ENCODE measurements at places on chromosomes 13 and 19. TPM values are rescaled to one million over a fixed set of nuclear protein-coding genes. Genes with fewer than 3 reads are reported as not detected.
A peak's percentile ranks its signal among the peaks of the same experiment; 100 is the strongest.

GRCh38 chr13:101424381-101425155, 8.3 kb upstream of the NALCN start:
- no peak for DNase-seq

GRCh38 chr19:33947265-33947964, 150.7 kb downstream of the KCTD15 start:
- DNase-seq = no peak

GRCh38 chr13:45564133-45564776, 51.3 kb downstream of the ERICH6B start:
- no peak for DNase-seq

- no peak for DNase-seq
Measured at GRCh38 chr13:101569807-101570206, 117.3 kb downstream of the ITGBL1 start.

GRCh38 chr13:27923794-27924528, 4.2 kb downstream of the PDX1 start:
- no peak for DNase-seq

GRCh38 chr13:29310806-29311205, 284.7 kb downstream of the SLC7A1 start:
- no peak for DNase-seq

GRCh38 chr13:43761616-43762315, 25.0 kb downstream of the ENOX1 start:
- DNase-seq = no peak

GRCh38 chr13:99806671-99807070, 164.9 kb downstream of the ZIC5 start:
- DNase-seq = no peak

DNA sequence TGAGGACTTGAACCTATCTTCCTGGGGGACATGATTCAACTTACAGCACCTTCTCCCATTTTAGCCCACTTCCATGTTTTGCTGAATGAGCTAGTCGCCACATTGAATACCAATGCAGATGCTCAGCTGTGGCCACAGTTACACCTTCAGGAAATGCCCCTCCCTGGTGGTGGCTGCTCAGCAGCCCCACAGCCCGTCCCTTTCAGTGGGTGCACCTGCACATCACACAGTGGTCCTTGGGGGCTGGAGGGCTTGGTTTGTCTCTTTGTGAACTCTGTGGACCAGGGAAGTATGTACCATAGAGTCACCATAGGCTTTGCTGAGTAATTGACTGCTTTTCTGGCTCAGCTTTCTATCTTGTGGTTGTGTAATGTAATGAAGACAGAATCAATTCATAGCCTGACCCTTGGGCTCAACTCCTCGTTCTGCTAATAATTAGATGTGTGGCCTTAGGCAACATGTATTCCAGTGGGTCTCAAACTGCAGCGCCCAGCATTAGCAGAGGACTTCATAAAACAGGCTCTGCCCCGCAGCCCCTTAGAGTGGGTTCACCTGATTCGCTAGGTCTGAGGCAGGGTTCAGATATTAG, 48.1 kb upstream of the FARP1 start:
- DNase-seq = no peak

GRCh38 chr19:10195199-10195519, 406 bp upstream of the DNMT1 start:
- no peak for DNase-seq

DNA sequence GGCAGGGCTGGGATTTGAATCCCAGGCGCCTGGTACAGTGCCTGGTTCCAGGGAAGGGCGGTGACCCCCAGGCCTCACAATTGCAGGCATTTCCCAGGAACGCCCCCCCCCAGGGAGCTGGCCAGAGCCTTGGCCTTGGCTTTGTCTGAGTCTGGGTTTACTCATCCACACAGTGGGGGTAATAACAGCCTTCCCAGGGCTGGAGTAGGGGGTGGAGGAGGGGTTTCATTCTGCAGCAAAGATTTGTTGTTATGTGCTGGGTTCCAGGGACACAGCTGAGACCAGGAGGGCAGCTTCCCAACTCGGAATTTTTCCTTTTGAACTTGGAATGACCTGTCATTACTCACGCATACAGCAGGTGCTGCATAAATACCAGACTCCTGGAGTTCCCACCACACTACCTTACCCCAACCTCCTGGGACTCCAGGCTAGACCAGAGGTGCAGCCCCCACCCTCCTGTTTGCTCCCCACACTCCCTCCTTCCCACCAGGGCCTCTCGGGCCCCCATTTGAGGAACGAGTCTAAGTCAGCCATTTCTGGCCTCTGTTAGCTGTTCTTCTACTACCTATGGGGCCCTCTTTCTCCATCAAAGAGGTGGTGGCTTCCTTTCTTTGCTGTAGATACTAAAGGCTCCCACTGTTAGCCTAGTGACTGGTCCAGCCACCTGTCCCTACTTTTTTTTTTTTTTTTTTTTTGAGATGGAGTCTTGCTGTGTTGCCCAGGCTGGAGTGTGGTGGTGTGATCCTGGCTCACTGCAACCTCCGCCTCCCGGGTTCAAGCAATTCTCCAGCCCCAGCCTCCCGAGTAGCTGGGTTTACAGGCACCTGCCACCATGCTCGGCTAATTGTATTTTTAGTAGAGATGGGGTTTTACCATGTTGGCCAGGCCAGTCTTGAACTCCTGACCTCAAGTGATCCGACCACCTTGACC, 1.6 kb upstream of the ADAMTS10 start:
- DNase-seq = peak; percentile 41

DNA sequence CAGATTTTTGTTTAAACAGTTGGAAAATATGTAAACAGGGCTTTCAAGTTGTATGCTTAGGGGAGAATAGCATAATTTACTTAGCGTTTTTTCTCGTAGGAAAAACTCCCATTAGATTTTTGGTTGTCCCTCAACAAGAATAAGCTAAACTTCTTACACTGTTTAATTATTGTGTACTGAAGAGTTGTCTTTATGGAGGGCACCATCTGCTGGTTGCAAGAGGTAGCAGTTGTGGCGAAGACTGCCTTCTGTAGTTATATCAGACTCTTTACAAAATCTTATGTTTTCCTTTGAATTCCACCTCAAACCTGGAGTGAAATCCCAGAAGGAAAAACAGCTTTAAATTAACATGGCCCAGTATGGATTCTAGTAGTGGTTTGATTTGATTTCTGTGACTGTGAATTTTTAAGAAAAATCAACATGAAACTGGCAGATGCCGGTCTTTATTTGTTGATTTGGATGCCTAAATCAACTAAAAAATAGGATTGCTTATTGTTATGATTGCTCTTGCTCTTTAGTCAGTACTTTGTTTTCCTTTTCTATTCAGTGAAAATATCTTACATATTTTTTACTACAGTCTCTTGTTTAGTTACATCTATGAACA, 53.4 kb downstream of the PDS5B start:
- peak; percentile 61 for DNase-seq

DNA sequence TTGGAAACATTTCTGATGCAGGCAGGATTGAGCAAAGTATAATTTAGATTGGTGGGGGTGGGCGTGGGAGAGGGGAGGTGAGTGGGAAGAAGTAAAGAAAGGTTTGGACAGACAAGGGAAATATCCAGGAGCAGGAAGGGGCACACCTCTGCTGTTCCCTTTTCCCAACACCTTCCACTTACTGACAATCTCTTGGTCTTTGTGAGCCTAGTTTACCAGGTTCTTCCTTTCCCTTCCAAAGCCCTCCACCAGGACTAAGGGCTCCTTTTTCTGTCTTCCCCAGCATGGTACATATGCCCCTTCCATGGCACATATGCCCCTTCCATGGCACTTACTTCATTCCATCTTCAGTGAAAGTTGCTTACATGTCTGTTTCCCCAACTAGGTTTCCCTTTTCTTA, 6.2 kb upstream of the THSD1 start:
- DNase-seq = no peak

DNA sequence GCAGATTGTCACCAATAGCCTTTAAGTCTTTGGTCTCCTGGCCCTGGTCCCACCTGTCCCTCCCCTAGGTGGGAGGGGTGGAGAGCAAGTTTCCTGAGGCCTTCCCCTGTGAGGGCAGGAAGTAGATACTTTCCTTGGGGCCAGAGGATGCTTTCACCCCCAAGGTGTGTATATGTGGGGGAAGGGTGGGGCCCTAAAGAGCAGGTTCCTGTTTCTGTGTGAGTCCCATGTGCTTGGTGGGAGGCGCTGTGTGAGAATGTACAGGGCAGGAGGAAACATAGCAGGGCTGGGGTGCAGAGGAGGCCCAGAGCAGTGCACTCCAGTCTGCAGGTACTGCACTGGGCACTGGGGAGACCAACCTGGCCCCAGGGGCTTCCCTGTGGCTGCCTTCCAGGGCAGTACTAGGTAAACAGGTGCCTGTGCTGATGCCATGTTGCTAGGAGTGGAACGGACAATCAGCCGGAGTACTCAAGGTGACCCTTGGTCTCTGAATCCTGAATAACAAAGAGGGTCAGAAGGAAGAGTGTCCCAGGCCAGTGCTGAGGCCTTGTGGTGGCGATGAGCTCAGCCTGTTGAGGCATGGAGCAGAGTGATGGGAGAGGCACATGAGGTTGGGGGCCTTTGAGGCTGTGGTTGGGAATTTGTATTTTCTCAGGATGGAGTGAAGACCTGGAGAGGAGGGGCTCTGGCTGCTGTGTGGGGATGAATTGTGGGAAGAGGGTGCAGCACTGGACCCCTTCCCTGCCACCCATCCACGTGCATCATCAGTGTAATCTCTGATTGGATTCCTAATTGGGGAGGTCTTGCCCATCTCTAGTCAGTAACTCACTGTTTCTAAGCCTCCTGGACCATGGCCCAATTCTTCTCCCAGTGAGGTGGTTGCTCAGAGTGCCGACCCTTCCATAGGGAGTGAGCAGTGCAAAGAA, 5.1 kb downstream of the EGLN2 start:
- peak; percentile 70 for DNase-seq

DNA sequence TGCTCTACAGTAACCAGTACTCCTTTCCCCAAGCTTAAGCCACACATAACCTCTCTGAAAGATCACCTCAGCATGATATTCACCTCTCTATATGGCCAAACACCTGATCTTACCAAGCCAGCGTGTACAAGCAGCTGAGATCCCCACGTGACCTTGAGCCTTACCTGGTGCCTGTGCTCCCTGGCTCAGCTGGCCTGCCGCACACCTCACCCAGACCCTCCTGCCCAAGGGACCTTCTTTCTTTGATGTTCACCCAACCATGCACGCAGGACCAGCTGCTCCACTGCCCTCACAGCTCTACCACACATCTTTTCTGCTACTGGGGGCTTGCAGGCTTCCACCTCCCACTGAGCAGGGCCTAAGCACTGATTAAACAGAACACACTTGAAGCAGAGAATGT, 9.0 kb downstream of the DHRS12 start:
- DNase-seq = no peak

GRCh38 chr13:41565216-41565615, 107.9 kb downstream of the RGCC start:
- no peak for DNase-seq

- no peak for DNase-seq
Measured at GRCh38 chr13:35697186-35697730, 220.8 kb upstream of the MAB21L1 start.

DNA sequence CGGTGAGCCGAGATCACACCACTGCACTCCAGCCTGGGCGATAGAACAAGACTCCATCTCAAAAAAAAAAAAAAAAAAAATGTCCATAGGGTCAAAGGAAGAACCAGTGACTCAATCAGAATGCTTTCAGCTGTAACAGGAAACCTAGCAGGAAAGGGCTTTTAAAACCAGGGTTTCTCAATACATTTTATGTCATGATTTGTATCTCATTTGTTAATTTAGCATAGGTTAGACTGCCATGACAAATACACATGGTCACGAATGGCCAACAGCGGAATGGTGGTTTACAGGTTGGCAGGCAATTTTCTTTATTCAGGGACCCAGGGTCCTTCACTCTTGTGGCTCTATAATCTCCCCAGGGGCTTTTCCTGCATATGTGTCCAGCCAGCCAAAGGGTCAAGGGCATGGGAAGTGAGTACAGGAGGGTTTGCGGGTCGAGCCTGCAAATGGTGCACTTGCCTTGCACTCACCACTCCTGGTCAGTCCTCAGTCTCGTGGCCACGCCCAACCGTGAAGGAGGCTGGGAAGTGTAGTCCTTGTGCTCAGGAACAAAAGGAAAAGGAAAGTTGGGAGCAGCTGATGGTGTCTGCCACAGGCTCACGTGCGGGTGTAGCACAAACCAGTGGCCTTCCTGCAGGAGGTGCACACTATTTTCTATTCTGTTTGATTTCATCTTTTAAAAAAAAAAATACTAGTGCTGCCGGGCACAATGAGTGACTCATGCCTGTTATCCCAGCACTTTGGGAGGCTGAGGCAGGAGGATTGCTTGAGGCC, 14.8 kb downstream of the DHX34 start:
- no peak for DNase-seq

- no peak for DNase-seq
Measured at GRCh38 chr13:109778102-109778542, 8.3 kb downstream of the IRS2 start.

DNA sequence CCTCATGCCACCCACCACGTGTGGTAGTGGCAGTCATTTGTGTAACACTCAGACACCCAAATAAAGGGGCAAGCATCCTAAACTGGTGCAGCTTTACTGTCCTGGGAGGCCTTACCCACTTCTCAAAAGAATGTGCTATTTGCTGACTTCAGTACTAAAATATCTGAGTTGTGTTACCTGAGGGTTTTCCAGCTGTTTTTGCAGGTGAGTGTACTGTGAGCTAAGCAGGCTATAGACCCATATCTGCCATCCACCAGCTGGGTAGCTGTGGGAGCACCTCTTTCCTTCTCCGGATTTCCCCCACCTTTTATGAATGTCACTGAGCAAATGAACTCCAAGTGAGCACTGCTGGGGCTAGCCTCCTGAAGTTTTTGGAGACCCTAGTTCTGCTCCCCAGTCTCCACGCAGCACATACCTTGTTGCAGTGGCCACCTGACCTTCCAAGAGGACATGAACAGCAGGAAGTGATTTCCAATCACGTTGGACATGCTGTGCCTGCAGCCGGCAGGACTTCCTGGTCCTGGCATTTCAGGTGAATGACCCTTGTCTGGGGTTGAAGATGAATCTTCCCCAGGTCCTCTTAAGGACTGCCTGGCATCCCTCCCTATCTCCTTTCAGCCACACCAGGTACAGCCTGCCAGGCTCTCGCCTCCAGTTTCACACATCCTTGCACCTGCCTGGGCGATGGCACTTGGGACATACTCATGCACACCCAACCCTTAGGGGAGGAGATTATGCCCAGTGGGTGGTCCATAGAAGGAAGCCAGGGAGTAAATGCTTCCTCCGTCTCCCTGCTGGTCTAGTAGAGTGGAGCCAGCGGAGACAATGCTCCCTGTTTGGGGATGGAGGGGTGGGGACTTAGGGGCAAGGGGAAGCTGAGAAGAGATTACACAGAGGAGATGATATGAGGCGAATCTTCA, 109.5 kb upstream of the SPATA13 start:
- no peak for DNase-seq

GRCh38 chr13:99067159-99067985, 89.5 kb upstream of the DOCK9 start:
- DNase-seq = no peak

DNA sequence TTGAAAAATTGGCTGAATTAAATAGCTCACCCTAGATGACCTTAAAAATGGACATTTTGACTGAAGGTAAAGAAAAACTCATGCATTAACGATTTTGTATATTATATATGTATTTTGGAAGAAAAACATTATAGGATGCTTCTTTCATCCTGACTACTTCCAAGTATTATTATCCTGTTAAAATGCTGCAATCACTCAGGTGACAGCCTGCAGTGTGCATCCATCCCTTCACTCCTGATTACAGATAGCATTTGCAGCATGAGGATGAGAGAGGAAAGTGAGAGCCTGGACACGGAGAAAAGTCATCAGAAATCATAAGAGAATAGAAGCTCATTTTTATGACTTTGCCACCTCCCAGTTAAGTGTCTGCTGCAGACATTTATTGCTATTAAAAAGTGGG, 1055.6 kb downstream of the PCDH17 start:
- DNase-seq = no peak

CPT1C gene
- 14.2 TPM for total RNA-seq

LRP3 gene
- total RNA-seq = 25.7 TPM

PSG1 gene
- total RNA-seq = not detected

FGF14 gene
- total RNA-seq = 1.5 TPM

EFNB2 gene
- total RNA-seq = 12.9 TPM

All from mucosa of gallbladder (tissue), 1 donor.